ENCODE measurements at places on chromosomes 12 and 14.

DNA sequence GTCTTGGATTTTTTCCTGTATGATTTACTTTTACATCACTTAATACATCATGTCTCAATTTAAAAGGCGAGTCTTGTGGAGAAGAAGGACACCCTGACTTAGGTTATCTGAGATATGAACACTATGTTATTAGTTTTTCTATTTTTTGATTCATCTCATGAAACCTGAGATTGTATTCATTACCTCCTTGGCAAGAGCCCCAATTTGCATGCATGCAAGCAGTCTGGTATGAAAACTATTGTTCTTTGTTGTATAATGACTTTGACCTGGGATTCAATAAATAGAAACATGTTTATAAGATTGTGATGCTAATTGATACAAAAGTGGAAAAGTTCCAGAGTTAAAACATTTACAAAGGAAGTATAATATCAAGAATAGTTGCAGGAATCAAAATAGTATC is 576.1 kb downstream of the NOVA1 start:
- DNase-seq: no peak

- no peak for DNase-seq
Observed at GRCh38 chr12:69101505-69101904, 137.9 kb upstream of the CPSF6 start.

- no peak for DNase-seq
Observed at GRCh38 chr14:37037636-37038387, 134.6 kb downstream of the SLC25A21 start.

GRCh38 chr12:29961231-29961630 is 177.5 kb upstream of the TMTC1 start:
- no peak for DNase-seq

DNA sequence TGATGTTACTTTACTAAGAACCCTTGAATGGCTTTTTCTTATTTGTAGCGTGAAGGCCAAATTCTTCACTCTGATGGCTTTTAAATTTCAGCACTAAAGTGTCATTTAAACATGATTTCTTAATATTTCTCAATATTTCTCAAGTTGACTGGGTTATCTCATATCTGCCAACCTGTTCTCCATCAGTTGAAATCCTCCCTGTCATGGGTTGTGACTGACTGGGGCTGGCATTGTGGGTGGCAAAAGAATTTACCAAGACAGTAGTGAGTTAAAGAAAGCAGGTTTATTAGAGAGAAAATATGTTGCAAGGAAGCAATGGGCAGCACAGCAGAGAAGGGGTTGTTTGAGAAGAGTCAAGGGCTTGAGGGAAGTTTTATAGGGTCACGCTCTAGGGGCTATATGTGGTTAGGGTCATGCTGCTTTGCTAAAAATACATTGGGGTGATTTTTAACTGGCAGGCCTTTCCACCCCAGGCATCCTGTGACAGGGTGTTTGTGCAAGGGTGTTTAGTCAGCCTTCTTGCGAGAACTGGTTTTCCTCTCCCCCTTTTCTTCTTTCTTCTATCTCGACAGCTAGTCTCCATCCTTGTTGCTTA is 232.8 kb upstream of the SEL1L start:
- no peak for DNase-seq

- DNase-seq: no peak
Observed at GRCh38 chr12:93441081-93441616, 598 bp downstream of the UBE2N start.

GRCh38 chr12:116200812-116201211 is 76.7 kb downstream of the MED13L start:
- no peak for DNase-seq

GRCh38 chr14:69235708-69236107 is 24.2 kb upstream of the GALNT16 start:
- no peak for DNase-seq

DNA sequence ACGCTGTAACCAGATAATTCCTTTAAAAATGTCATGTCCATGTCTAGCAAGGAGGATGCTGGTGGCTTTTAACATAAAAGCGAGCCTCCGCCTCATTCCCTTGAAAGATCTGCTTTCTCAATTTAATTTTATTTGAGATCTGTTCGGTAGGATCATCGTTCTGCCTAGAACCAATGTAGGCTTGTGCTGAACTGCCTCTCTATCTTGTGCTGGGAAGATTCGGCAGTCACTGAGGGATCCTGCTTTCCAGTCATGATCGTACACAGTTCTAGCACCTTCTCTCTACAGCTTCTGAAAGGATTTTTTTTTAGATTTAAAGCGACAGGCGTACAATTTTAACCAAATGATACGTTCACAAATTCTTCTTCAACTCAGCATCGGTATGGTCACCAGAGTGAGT is 54.3 kb downstream of the PEBP1 start:
- DNase-seq: no peak

- DNase-seq: no peak
Observed at GRCh38 chr14:96261053-96261452, 5.0 kb downstream of the BDKRB1 start.

- DNase-seq: peak; percentile 53
Observed at GRCh38 chr12:41365653-41366171, 177.6 kb downstream of the PDZRN4 start.

DNA sequence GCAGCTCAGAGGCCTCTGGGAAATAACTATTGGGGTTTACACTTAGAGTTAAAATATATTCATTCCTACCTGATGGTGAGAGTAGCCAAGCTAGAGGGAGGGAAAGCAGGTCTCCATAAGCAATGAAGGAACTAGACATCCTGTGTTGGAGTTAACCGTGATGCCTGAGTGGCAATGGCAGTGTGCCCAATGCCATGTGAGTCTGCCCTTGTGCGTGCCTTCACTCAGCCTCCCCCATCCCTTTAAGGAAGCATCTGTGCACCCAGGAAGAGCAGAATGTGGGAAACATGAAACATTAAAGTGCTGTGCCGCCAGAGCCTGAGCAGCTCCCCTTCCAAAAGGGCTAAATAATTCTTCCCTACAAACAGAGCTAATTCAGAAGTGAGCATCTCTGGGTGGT is 76.3 kb downstream of the COX16 start:
- DNase-seq: no peak

- no peak for DNase-seq
Observed at GRCh38 chr12:107458990-107459389, 226.6 kb upstream of the PWP1 start.

- DNase-seq: no peak
Observed at GRCh38 chr12:54059668-54060067, 6.0 kb downstream of the HOXC4 start.

- DNase-seq: peak; percentile 77
Observed at GRCh38 chr12:18752280-18752920, 14.5 kb downstream of the CAPZA3 start.
